Activated T-cell treated with anti-CD3 and anti-CD28 coated beads for 1 hour (primary cell): ENCODE measurements at places on chromosomes 16 and 17.

GRCh38 chr16:67364600-67365235 is 28.6 kb downstream of the TPPP3 start:
- no peak for DNase-seq

DNA sequence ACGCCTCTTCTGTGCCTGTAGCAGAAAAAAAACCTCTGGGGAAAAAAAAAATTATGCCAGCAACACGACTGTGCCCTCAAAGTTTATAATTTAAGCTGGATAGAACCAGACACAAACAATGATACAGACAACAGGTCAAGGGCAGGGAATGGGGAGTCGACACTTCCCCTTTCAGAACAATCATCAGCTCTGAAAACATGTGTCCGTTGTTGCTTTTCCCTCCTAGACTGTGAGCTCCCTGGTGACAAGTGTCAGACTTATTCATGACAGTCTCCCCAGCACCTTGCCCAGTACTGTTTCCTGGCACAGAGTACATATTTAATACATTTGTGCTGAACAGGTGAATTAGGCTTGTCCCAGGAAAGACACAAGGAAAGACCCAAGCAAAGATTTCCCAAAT is 178.3 kb downstream of the SOX9 start:
- no peak for DNase-seq

DNA sequence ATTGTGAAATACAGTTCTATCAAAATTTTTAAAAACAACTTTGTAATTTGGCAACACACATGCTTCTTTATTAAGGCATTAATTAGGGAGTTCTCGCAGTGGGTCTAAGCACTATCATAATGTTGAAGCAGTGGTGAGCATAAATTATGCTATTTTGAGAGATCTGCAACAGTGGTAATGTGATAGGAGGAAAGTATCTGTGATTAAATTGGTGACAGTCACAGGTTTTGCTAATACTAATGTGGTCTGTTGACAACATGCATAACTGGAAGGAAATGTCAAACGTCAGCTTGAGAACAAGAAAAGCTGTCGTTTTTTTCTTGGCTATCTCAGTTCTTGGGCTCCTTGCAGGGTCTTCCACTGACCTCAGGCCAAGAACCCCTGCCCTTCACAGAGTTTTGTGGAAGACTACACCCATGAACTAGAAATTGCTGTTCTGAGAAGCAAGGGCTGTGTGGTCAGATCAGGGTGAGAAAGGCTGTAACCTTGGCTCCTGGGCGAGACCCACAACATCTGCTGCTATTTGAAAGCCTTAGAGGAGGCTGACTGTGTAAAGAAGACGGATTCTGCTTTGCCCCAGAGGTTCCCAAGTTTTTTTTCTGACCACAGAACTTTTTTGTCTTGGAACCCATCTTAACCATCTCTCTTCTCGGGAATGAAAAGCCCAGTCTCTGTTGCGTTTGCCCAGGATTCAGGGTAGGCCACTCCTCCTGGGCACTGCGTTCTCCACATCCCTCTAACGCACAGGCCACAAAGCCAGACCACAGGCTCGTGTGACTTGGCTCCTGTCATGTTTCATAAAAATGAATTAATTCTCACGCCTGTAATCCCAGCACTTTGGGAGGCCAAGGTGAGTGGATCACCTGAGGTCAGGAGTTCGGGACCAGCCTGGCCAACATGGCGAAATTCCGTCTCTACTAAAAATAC is 13.9 kb downstream of the ATP2A1 start:
- DNase-seq, result no peak

GRCh38 chr16:74607310-74607961 is 522 bp upstream of the GLG1 start:
- no peak for DNase-seq

DNA sequence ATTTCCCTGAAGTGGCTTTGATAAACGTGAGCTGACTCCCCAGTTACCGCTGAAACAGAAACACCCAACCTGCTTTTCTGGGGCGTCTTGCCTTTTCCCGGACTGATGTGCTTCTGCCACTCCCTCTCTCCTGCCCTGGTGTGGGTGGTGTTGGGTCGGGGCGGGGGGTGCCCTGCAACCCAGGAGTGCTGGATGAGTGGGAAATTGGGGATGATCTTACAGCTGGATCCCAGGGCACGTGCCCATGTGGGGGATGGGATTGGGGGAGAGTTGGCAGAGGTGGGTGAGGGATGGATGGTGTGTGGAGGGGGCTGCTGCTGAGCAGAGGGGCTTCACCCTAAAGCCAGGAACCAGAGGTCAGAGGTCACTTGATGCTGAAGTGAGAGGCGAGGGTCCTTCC is 28.5 kb downstream of the PGS1 start:
- DNase-seq, result no peak

DNA sequence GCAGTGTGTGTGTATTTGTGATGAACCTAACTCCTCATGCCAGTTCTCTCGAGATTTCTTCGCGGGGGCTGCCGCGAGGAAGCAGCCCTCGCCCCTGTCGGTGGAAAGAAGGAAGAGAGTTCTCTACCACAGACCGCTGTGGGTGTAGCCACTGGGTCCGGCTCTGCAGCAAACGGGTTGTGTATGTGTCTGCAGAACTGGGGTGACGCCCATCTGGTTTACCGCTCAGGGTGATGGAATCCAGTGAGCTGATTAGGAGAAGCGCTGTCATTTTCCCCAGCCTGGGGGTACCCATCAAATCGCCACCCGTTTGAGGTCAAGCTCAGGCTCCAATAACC is 7.7 kb downstream of the CORO6 start:
- no peak for DNase-seq
